ENCODE measurements at places on chromosomes 2 and 18. TPM values are rescaled to one million over a fixed set of nuclear protein-coding genes. Genes with fewer than 3 reads are reported as not detected.

The LIPT1 gene
- total RNA-seq, result 5.4 TPM

The UXS1 gene
- total RNA-seq, result 49.5 TPM

The LDAH gene
- total RNA-seq, result 15.7 TPM

The TMEM185B gene
- total RNA-seq, result 29.0 TPM

The BBS5 gene
- total RNA-seq, result 5.4 TPM

The GMPPA gene
- 50.2 TPM for total RNA-seq

Measured in regular cardiac myocyte (primary cell).